G401 (cell line): ENCODE measurements at places on chromosomes 1 and 21.
A peak's percentile ranks its signal among the peaks of the same experiment; 100 is the strongest.

GRCh38 chr1:162551969-162552683, 9.4 kb upstream of the UAP1 start:
- no peak for DNase-seq

DNA sequence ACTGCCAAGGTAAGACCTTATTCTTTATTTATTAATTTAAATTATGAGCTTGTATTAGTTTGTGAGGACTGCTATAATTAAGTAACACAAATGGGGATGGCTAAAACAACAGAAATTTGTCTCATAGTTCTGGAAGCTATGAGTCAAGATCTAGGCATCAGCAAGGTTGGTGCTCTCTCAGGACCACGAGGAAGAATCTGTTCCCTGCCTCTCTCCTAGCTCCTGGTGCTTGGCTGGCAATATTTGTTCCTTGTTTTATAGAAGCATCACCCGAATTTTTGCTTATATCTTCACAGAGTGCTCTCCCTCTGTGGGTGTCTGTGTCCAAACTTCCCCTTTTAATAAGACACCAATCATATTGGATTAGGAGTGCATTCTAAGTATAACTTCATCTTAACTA, 41.4 kb upstream of the CCDC190 start:
- no peak for DNase-seq

DNA sequence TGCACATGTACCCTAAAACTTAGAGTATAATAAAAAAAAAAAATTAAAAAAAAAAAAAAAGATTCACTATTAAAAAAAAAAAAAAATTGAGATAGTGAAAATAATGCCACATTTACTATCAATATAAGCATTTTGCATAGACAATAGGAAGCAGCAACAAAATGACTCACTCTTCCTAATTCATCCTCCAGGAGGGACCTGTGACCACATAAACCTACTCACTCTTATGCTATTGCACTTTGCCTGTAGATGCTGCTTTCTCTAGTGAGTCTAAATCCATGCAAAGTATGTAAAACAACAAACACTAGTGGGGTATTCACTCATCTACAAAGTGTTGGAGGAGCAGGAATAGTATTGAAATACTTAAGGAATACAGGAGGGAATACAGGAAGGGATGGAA, 2.9 kb downstream of the OR10J5 start:
- no peak for DNase-seq

DNA sequence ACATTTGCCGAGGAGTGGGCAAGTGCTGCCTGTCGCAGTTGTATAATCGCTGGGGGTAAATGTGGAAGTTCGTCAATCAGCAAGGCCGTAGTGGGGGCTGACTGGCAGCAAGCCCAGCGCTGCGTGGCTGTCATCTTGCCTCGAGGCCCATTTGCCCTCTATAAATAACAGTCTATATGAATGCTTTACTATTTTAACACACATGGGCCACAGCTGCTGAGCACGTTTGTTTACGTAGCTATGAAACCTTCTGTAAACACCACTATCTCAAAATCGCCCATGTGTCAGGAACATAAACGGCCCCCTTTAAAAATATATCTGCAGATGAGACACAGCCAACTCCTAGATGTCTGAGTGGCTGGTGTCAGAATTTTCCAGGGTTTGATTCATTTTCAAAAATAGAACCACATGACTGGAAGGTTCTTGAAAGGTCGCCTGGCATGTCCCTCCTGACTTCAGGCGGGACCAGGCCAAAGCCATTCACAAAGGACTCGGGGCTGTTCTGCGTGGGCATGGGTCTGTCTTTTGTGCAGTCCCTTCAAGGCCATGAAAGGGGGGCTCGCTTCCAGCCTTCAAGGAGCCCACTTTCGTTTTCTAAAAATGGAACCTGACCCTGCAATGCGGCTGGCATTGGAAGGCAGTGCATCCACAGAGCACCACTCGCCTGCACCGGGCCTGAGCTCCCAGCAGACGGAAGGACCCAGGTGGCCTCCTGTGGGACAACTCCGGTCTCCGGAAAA, 205.5 kb downstream of the KCNJ6 start:
- peak; percentile 34 for DNase-seq

GRCh38 chr21:35994613-35995012, 65.7 kb downstream of the SETD4 start:
- no peak for DNase-seq

DNA sequence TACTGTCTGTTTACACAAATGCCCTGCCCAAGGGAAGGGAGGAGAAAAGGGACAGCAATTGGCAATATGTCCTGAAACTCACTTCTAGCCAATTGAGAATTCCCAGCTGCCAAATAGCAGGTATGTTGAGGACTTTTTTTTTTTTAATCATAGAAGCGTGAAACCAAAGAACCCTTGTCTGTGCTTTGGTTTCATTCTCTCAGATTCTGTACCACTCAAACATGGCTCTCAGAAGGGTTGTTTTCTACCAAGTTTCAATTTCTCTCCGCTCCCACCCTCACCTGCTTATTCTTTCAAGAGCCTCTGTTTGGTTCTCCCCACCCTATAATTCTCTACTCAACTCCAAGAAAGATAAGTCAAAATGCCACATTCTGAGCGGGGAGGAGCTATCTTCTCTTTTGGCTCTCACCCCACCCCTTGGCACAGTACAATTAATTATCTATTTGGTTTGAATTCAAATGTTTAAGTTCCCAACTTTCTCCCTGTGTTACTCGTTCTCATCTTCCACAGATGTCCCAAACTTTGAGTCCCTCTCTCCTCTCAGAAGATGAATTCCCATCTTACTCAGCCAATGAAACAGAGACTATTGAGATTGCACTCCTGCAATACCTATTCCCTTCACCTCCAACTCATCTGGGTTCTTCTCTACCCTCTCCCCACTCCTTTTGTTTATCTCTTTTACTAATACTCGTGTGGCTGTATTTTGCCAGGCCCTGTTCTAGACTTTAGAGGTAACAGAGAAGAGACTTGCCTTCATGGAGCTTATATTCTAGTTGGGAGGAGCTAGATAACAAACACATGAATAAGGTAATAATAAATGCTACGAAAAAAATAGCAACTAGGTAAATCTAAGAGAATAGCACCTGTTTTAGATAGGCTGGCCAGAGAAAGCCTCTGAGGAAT, 3.9 kb upstream of the TP53BP2 start:
- DNase-seq = no peak

DNA sequence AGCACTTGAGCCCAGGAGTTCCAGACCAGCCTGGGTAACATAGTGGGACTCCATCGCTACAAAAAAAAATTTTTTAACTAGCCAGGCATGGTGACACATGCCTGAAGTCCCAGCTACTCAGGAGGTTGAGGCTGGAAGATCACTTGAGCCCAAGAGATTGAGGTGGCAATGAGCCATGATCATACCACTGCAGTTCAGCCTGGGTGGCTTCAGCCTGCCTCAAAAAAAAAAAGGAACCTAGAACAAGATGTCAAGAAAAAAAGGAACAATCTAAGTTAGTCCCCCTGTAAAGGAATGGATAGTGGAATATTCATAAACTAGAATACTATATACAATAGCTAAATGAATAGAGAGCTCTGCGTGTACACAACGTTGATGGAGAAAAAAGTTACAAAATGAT, 14.4 kb downstream of the NSL1 start:
- DNase-seq = no peak

GRCh38 chr1:119132179-119132578, 8.3 kb downstream of the WARS2 start:
- DNase-seq = no peak

- DNase-seq = peak; percentile 11
These were observed at the start of gene PALMD for GRCh38 chr1:99645699-99646531. PALMD (plus strand) TSS chr1:99646113; CDS start chr1:99646318, 205 bp downstream.

GRCh38 chr1:19068639-19069276, 112.3 kb upstream of the IFFO2 start:
- DNase-seq = no peak

- no peak for DNase-seq
These were observed 227.9 kb downstream of the KCNT2 start for GRCh38 chr1:196380316-196380715.

DNA sequence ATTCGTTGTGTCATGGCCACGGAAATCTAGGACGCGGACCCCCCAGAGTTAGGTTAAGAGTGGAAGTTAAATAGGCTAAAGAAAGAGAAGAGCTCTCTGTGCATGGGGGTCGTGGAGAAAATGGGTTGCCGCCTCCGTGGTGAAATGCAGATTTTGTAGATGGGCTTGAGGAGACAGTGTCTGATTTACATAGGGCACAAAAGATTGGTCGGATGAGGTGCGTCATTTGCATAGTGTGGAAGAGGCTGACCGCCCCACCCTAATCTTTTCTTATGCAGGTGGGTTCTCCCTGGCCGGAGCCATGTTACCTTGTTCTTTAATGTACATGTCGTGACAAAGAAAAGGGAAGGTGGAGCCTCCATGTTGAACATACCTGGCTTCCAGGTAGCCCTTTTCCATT, 14.3 kb upstream of the SLC5A9 start:
- no peak for DNase-seq

GRCh38 chr1:113975211-113975895, 3.9 kb upstream of the OLFML3 start:
- DNase-seq = no peak

DNA sequence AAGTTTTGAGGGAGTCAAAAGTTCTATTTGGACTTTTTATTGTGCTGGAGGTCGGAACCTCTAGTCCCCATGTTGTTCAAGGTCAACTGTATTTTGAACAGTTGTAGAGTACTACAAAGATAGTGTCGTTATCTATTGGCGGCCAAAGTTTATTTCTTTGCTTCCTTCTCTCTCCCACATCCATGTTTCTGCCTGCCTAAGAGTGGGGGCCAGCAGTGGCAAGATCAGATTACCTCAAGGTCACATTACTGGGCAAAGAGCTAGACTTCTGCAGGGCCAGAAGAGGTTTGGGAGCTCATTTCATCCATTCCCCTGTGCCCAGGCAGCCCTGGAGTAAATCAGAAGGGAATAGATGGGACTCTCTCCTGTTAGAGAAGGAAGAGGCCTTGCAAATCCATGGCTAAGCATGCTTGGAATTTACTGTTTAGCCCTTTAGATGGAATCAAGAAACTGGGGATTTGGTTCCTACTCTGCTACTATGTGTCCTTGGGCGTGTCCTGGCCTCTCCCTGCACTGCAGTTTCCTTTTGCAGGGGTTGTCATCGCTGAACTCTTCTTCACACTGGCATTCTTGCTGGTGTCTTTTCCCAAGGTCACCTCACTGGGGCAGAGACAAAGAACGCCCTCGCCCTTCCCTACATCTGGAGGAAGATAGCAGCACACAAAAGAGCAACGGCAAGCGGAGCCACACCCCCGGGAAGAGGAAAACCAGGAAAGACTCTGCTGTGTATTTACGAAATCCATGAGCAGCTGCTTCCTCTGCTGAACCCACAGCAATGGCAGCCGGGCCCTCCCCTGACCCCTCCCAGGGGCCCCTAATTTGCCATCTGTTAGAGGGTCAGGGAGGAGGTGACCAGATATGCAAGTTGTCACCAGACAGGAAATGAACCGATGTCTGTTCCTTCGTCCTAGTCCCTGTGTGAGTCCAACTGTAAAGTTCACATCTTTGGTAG, 73.3 kb downstream of the PLPP3 start:
- DNase-seq = no peak

- peak; percentile 10 for DNase-seq
These were observed 12.7 kb upstream of the HYI start for GRCh38 chr1:43466403-43466802.

DNA sequence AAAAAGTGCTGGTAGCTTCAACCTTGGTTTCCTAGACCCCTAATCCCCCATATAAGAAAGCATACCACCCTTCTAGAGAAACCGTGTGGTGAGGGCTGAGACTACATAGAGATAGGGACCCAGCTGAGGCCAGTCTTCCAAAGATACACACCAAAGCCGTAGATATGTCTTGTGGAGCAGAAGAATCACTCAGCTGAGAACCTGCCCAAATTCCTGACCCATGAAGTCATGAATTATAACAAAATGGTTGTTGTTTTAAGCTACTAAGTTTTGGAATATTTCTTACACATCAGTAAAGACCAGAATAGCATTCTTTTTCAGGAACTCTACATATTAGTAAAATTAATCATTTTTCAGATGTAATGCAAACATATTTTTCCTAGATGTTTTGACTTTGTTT, 3.3 kb upstream of the SNRPE start:
- no peak for DNase-seq

- DNase-seq = no peak
These were observed 665.0 kb downstream of the SMYD3 start for GRCh38 chr1:245842106-245842505.

- DNase-seq = no peak
These were observed 9.5 kb upstream of the SLC2A5 start for GRCh38 chr1:9078752-9079500.

- peak; percentile 66 for DNase-seq
These were observed 460 bp upstream of the ADORA1 start for GRCh38 chr1:203126866-203127665.

DNA sequence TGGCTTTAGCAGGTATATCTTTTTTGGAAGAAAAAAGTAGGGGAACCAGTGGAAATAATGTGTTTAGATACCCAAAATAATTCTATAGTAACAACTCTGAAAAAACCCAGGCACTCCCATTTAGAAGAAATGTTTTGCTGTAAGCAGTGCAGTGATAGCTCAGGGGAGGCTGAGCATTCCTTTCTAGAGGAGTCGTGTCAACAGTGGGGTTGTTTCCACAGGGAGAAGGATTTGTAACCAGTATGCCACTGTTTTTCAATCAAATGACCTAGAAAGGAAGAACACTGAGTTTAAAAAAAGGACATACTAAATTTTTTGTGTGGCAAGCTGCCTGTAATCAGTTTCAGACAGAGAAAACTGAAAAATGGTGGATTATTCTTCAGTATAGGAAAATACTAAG, 2.4 kb downstream of the PGD start:
- DNase-seq = no peak

- no peak for DNase-seq
These were observed 335.2 kb downstream of the HHAT start for GRCh38 chr1:210663730-210664573.

GRCh38 chr1:237227476-237227875, 185.5 kb downstream of the RYR2 start:
- no peak for DNase-seq

GRCh38 chr1:163928651-163929050, 606.9 kb downstream of the NUF2 start:
- no peak for DNase-seq

DNA sequence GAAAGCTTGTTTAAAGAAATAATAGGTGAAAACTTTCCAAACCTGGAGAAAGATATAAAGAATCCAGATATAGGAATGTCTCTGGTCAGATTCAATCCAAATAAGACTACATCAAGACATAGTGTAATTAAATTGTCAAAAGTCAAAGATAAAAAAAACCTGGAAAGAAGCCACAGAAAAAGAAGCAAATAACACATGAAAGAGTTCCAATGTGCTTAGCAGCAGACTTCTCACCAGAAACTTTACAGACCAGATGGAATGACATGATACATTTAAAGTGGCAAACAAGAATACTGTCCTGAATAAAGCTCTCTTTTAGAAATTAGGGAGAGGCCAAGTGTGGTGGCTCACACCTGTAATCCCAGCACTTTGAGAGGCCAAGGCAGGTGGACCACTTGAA, 1039.9 kb downstream of the KCNT2 start:
- no peak for DNase-seq

- DNase-seq = no peak
These were observed 76.0 kb upstream of the C1orf105 start for GRCh38 chr1:172344444-172344843.
